Endothelial cell of umbilical vein (primary cell): ENCODE measurements at places on chromosomes 1 and 21. TPM values are rescaled to one million over a fixed set of nuclear protein-coding genes. Genes with fewer than 3 reads are reported as not detected.

NOTCH2NLA gene
- total RNA-seq = 18.0 and 22.0 TPM in 2 replicates

DNA sequence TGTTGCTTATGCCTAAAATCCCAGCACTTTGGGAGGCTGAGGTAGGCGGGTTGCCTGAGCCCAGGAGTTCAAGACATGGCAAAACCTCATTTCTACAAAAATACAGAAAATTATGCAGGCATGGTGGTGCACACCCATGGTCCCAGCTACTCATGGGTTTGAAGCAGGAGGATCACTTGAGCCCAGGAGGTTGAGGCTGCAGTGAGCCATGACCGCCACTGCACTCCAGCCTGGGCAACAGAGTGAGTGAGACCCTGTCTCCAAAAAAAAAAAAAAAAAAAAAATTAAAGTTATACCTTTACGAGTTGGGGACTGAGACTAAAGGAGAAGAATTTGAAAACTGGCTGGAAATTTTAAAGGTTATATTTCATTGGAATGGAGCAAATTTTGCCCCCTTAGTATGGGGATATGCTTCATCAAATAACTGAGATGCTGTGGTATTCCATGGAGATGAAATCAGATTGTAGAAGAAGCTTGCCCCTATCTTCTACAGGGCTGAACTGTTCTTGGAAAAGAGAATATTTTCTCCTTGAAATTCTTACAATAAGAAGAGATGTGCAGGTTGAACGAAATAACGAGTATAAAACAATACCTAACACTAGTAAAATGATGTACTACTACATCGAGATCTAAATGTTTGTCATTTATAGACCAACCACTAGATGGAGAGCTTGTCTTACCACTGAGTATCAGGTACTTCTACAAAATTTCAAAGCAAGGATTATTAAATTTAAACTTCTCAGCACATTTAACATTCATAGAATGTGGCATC is 34.9 kb upstream of the SCYL3 start:
- DNase-seq = peak; percentile 55

XCL2 gene
- total RNA-seq = not detected in 2 replicates

HJV gene
- not detected in 2 replicates for total RNA-seq

DNA sequence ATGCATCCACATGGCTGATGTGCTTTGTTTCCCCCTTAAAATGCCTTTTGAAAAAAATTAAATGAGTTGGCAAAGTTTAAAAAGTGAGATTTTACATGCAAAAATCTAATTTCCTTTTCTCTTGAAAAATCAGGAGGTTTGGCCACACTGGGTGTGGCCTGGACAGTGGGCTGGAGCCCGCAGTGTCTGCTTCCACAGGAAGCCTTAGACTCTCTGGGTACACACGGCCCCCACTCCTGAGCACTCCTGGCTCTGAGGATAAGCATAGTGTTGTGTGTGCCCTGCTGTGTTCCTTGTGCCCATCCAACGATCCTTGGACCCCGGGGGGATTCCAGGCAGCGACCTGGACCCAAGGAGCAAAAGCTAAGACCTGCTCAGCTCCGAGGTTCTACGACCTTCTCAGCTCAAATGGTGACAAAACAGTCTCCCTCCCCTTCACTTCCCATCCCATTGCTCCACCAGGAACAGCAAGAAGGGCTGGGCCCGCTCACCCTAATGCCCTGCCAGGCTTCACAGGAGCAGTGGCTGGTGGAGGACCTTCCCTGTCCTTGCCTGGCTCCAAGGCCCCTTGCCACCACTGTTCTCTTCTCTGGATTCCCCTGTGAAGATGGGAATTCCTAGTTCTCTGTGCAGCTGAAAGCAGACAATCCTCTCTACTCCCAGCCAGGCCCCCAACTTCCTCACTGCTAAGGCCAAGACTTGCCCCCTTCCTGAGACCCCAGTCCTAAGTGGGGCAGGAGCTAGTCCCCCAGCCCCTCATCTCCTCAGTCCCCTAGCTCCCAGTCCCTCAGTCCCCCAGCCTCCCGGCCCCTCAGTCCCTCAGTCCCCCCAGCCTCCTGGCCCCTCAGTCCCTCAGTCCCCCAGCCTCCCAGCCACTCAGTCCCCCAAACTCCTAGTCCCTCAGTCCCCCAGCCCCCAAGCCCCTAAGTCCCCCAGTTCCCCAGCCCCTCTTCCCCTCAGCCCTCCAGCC is 395.8 kb downstream of the PTPRU start:
- no peak for DNase-seq

SLC1A7 gene
- total RNA-seq = not detected in 2 replicates
